ENCODE measurements at places on chromosomes 1 and 21.
A peak's percentile ranks its signal among the peaks of the same experiment; 100 is the strongest.

DNA sequence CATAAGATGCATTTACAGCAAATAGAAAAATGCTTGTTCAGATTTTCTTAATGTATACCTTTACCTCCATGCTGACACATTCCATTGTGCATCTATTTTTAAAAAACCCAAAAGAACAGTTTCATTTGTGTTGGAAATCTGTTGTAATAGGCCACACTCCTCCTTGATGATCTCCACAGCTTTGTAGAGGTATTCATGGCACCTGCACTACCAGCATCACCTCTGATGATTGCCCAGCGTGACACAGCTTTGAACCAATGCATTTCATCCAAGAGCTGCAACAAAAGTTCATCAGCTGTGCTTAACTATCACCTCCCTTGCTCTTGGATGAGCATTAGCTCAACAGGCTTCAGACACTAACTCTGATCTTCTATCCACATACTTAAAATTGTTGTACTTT lies 8.2 kb downstream of the DYNLT5 start:
- no peak for DNase-seq

DNA sequence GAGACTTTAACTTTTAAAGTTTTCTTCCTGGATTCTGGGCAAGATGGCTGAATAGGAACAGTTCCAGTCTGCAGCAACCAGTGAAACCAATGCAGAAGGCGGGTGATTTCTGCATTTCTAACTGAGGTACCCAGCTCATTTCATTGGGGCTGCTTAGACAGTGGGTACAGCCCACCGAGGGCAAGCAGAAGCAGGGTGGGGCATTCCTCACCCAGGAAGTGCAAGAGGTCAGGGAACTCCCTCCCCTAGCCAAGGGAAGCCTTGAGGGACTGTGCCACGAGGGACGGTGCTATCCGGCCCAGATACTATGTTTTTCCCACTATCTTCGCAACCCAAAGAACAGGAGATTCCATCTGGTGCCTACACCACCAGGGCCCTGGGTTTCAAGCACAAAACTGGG lies 121.0 kb downstream of the VAV3 start:
- no peak for DNase-seq

DNA sequence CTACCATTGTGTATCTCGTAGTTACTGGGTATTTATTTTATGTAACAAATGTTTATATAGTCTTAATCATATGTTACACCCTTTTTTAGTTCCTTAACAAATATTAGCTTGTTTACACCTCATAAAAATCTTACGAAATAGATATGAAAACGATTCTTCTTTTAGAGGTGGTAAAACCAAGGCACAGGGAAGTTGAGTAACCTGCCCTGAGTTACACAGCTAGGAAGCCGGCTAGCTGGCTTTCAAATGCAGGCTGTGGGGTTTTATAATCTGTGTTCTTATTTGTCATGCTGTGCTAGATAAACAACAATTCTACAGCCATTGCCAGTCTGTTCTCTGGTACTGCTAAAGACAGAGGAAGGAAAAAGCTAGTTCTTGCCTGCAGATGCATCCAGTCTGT lies 109.6 kb downstream of the NOS1AP start:
- no peak for DNase-seq

DNA sequence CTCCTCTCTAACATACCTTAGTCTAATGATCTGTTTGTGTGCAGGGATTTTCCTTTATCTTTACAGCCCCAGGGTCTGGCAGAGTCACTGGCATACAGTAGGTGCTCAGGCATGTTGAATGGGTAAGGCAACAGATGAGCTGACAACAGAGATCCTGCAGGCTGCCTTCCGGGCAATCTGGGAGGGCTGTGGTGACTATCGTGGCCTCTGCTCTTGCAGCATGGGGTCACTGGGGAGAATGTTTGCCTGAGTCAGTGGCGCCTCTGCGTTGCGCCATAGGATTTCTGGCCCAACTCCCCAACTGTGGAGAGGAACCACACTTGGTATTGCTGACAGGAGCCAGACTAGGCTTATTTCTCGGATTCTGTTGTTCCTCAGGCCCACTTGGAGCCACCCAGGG lies 93.8 kb downstream of the LAMC2 start:
- no peak for DNase-seq

DNA sequence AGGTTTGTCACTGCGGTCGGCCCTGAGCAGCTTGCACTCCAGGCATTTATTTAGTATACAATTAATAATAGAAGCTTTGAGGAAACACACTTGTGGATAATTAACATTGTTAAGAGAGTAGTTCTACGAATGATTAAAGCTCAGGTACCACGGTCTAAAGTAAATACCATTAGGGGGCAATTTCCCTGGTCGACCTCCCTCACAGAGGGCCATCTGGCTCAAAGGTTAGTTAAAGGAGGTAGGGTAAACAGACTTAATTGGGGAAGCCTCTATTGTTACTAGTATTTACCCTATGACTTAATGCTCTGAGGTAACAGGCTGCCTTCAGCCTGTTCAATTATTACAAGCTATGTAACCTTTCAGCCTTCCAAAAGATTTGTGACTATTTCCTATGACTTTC lies 122.3 kb upstream of the SLC44A3 start:
- DNase-seq, result no peak

DNA sequence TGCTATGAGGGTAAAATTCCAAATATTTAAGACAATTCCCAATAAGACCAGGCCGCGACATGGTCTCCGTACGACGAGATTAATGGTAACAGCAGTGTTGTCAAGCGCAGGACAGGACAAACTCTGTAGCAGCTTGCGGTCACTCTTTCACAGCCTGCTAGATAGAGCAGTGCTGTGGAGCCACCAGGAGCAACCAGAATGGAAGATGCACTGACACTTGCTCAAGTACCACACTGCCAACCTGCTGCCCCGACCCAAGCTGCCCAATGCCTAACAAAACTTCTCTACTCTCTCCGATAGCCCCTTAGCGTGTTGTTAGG lies 636 bp downstream of the WARS2 start:
- no peak for DNase-seq

DNA sequence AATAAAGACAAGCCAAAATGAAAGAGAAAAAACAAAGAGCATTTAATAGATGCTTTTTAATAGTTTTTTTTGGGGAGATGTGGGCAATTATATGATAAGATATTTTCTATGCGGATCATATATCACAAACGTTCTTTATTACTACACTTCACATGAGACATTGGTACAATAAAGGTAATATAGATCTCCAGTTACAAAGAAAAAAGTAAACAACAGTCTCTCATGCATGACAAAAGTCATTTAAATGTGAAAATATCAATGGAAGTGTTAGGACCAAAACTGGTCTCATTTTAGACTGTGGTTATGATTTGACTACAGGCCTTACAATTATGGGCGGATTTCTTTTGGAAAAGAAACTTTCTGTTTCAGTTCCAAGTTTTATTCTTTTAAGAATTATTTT lies 687.0 kb downstream of the ADGRL2 start:
- no peak for DNase-seq

- peak; percentile 26 for DNase-seq
Measured at GRCh38 chr1:160877221-160877620, 7.8 kb downstream of the ITLN1 start.

GRCh38 chr1:30295674-30296073 lies 427.7 kb downstream of the MATN1 start:
- DNase-seq, result no peak

DNA sequence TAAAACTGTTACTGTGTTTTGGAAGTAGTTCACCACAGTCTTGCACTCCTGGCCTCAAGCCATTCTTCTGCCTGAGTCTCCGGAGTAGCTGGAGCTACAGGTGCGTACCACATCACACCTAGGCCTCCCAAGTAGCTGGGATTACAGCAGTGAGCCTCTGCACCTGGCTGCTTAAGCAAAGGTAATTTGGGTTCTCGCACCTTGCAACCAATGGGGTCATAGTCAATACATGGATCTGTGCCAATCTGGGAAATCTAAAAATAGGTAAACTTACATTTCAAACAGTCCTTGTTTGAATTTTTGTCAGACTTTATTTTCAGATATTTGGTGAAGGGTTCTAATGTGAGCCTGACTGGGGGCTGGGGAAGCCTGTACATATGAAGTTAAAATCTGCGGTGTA lies 466.5 kb downstream of the PCP4 start:
- no peak for DNase-seq

DNA sequence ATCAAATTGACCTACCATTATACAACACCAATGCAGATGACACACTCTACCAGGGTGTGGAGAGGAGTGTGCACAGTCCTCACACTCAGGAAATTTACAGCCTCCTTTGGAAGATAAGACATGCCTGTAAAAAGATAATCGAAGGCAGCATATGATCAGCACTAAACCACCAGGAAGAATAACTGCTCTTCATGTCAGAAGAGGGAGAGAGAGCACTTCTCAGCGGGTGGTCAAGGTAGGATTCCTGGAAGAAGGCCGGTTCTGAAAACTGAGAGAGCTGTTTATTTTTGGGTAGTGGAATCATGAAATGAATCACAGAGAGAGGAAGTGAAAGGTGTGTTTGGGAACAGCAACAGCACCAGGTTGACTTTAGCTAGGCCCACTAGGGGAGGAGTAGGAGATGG lies 14.0 kb upstream of the ZNF697 start:
- no peak for DNase-seq

DNA sequence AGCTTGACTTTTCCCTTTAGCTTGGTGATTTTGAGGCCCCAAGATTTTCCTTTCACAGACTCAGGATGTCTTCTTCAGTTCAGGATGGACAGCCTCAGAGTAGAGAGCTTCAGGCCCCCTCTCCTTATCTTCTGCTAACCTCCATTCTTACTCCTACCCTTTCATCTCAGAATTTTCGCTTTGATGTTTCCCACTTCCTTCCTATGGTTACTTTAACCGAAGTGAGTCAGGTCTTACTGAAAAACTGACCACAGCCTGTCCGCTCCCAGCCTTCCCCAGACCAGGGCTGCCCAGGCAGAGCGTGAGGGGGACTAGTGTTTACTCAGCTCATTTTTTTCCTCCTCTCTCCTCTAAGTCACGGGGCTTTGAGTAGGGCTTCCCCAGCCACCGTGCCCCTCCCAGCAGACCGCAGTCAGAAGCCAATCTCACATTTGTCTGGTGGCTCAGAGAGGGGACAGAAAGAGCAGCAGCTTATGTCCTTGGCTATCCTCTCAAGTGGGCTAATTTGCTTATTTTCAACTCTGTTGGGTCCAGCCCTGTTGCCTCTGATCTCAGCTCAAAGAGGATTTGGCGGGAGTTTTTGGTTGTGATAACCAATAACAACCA lies 4.2 kb upstream of the IL19 start:
- peak; percentile 77 for DNase-seq

DNA sequence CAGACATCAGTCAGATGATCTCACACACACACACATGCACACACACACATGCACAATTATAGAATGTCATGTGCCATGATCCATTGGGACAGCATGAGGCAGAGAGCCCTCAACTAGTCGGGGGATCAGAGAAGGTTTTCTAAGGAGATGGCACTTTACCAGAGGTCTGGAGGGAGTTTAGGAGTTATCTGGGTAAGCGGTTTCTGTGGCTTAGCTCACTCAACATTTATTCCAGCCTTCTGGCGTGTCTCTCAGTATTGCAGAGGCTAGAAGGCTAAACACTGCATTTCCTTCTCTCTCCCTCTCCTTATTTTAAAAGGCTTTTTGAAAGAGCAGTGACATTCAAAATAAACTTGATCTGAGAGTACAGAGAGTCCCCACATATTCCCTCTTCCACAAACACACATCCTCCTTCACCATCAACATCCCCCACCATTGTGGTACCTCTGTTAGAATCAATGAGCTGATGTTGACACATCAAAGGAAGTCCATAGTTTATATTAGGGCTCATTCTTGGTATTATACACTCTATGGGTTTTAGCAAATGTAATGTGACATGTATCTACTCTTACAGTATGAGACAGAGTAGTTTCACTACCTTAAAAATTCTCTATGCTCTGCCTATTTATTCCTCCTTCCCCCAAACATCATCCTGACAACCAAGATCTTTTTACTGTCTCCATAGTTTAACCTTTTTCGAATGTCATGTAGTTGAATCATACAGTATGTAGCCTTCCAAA lies 9.0 kb upstream of the PLA2G2A start:
- DNase-seq, result no peak

- no peak for DNase-seq
Measured at GRCh38 chr21:43306391-43306790, 120.5 kb downstream of the SIK1 start.

DNA sequence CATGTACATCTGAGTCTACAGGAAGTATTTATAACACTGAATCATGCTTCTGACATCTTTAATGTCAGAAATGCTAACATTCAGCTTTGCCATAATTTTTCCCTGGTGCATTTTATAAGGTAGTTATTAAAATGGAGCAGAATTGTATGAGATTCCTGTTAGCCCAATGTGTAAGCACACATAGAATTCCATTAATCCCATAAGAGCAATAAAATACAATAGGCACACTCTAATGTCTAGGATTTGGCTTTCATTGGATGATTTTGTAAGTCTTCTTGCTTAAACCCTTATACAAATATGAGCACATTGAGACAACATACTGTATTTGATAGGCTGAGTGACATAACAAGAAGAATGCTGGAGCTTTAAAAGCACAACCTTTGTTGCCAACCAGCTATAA lies 256.4 kb downstream of the HMCN1 start:
- no peak for DNase-seq

DNA sequence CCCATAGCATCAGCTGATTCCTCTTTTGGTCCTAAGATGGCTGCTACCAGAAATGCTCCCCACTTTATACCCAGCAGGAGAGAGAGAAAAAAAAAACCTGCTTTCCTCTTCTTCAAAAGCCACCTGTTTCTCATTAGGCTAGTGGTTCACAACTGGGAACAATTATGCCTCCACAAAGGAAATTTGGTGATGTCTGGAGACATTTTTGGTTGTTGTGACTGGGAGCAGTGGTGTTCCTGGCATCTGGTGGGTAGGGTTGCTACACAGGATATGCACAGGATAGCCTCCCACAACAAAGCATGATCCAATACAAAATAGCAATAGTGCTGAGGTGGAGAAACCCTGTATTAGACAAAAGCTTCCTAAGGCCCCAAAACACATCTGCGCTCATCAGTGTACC lies 38.5 kb upstream of the SGIP1 start:
- DNase-seq, result no peak

- DNase-seq, result no peak
Measured at GRCh38 chr1:46370214-46370633, 23.9 kb upstream of the FAAH start.

DNA sequence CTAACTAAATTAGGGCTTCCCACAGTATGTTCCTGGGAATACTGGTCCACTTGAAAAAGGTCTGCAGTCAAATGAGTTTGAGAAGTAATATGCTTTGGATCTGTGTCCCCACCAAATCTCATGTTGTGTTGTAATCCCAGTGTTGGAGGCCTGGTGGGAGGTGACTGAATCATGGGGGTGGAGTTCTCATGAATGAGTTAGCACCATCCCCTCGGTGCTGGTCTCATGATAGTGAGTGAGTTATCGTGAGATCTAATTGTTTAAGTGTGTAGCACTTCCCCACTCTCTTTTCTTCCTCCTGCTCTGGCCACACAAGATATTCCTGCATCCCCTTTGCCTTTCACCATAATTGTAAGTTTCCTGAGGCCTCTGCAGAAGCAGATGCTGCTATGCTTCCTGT lies 16.9 kb upstream of the DMRTB1 start:
- DNase-seq, result no peak

DNA sequence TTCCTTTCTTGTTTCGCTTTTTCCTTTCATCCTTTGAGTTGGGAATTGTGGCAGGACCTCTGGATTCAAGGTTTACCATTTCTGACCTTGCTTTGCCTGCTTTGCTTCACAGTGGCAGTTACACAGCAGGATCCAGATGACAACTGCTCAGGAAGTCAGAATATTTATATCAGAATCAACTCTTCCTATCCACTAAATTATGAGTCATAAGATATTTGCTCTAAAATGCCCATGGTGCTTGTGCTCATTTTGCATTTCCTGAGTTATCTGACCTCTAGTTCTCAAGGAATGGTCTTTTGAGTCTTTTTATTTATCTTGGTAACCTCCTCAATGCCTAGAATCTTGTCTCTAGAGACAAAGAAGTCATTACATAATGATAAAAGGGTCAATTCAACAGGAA lies 290.8 kb downstream of the LRRC7 start:
- DNase-seq, result no peak
